ENCODE measurements at places on chromosomes 7 and 10. TPM values are rescaled to one million over a fixed set of nuclear protein-coding genes. Genes with fewer than 3 reads are reported as not detected.

ITPRID1 gene
- total RNA-seq: 0.39 TPM

ENO4 gene
- total RNA-seq: 0.17 TPM

JCAD gene
- total RNA-seq: 5.2 TPM

FGL2 gene
- not detected for total RNA-seq

TRIM50 gene
- not detected for total RNA-seq

CUZD1 gene
- total RNA-seq: 0.99 TPM

TMEM178B gene
- total RNA-seq: 0.04 TPM

SLC13A1 gene
- total RNA-seq: not detected

DNA sequence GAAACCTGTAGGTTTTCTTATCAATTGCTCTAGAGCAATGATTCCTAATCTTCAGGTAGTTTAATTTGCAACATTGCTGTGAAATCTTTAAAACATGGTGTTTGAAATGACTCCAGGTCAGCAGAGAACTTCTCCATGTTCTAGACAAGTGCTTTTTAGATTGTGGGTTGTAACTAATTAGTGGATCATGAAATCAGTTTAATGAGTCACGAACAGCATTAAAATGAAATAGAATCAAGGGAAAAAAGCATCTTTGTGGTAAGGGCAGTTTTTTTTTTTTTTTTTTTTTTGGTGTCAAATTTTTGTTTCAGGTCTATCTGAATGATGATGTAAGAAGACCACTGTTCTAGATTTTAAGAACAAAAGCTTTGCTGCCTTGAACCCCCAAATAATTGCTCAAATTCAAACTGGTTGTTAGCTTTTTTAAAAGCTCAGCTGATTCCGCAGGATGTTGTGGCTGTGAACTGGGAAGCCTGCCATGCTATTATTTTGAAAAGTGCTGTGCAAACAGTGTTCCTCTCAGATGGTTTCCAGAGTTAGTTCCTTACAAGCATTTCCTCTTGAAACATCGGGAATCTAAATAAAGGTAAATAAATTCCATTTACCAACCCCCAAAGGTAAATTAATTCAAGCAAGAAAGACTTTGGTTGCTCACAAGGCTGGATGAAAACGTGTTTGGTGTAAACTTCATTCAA lies 13.1 kb upstream of the PDK4 start:
- peak; percentile 80 for DNase-seq

- no peak for DNase-seq
Measured at GRCh38 chr10:49486738-49487137, 52.2 kb downstream of the ERCC6 start.

DNA sequence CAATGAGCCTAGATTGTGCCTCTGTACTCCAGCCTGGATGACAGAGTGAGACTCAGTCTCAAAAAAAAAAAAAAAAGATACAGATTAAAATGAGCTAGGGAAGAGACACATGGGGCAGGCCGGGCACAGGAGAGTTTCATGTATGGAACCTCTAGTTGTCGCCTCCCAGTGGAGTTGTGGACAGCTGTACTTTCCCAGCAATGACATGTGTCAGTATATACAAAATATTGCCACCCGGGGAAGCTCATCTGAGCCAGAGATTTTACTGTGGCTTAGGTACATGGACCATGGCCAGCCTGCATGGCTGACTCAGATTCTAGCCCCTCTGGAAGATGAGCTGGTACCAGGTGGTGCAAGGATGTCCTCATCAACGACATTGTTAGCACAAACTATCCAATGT lies 87.4 kb downstream of the COL26A1 start:
- DNase-seq: no peak

DNA sequence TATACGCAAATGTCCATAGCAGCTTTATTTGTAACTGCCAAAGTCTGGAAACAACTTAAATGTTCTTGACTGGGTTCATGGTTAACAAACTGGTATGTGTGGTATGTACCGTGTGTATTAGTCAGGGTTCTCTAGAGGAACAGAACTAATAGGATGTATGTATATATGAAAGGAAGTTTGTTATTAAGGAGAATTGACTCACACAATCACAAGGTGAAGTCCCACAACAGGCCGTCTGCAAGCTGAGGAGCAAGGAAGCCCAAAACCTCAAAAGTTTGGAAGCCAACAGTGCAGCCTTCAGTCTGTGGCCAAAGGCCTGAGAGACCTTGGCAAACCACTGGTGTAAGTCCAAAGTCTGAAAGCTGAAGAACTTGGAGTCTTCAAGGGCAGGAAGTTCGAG lies 66.8 kb downstream of the TMEM168 start:
- DNase-seq: no peak

- DNase-seq: no peak
Measured at GRCh38 chr7:101410743-101411507, 48.2 kb downstream of the COL26A1 start.

- DNase-seq: no peak
Measured at GRCh38 chr7:85749696-85750453, 563.0 kb upstream of the SEMA3D start.

DNA sequence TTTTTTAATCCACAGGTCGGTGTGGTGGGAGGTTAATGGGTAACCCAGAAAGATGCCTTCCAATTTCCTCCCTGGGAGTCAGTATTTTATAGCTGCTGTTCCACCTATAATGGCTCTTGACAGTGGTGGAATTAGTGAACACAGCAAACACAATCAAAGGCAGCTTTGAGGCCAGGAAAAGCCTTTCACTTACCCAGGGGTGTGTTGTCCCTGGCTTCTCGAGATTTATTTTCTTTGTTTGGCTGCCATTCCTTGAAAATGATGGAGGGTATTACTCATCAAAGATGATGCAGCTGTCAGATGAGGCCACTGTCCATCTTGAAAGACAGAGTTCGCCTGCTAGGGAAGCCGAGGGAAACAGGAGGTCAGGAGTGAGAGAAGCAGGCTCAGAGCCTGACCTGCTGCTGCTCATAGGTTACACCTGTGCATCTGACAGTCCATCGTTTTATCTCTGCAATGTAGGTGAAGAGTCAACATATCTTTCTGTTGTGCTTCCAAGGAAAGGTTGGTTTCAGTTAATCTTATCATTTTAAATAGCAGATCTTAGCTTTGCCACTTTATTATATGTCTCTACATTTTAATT lies 221.6 kb downstream of the XPNPEP1 start:
- DNase-seq: no peak

DNA sequence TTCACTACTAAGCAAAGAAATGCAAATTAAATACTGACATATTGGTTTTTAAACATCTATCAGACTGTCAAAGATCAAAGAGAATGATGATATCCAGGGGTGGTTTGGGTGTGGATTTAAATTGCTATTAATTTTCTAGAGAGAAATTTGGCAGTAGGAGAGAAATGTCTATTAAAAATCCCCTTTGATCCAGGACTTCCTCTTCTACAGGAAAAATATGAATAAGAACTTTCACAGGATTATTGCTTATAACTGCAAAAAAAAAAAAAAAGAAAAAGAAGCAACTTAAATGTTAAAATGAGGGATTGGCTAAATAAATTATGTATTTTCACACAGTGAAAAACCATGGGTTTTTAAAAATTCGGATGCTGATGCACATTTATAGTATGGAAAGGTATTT lies 21.0 kb downstream of the CFAP58 start:
- no peak for DNase-seq

DNA sequence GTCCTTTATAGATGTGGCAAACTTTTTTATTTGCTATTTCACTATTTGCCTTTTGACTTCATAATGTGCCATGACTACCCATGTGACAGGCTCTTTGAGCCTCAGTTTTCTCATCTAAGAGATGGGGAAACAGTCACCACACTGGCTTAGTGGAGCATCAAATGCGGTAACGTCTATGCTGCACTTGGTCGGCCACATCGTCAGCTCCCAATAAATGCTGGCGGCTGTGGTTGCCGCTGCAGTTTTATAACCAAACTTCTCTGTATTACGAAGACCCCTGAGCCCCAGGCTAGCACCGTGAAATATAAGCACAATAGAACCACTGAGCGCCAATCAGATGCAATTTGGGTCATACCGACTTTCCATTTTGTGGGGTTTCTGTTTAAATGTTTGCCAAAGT lies 56.2 kb downstream of the PARP12 start:
- DNase-seq: no peak

DNA sequence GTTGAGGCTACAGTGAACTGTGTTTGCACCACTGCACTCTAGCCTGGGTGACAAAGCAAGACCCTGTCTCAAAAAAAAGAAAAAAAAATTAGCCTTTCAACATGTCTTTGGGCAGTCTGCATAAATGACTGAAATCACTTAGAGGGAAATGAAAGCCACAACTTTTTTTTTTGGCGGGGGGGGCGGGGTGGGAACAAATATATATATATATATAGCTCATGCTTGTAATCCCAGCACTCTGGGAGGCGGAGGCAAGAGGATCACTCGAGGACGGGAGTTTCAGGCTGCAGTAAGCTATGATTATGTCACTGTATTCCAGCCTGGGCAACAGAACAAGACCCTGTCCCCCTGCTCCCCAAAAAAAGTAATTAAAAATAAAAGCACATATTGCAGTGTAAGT lies 23.4 kb upstream of the MICU1 start:
- DNase-seq: no peak

DNA sequence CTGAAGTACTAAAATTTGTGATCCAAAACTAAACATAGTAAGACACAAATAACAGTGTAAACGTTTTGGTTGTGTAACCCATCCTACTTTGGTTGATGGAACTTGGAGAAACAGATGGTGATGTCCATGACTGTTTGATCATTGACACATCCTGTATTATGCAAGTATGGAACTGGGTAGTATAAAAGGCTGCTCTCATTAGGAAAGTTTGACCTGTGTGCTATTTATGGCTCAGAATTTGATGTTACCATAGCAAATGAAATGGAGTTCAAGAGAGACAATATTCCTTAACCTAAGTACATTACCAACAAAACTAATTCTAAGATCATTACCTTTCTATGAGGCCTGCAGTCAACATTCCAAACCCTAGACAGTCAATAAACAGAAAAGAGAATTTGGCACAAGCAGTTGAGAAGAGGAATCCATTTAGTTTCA lies 39.9 kb downstream of the DKK1 start:
- DNase-seq: no peak

Data from H4 (cell line).